ENCODE measurements at places on chromosomes 3 and 15.

- no peak for DNase-seq
Observed at GRCh38 chr15:38721568-38721945, 156.9 kb upstream of the RASGRP1 start.

DNA sequence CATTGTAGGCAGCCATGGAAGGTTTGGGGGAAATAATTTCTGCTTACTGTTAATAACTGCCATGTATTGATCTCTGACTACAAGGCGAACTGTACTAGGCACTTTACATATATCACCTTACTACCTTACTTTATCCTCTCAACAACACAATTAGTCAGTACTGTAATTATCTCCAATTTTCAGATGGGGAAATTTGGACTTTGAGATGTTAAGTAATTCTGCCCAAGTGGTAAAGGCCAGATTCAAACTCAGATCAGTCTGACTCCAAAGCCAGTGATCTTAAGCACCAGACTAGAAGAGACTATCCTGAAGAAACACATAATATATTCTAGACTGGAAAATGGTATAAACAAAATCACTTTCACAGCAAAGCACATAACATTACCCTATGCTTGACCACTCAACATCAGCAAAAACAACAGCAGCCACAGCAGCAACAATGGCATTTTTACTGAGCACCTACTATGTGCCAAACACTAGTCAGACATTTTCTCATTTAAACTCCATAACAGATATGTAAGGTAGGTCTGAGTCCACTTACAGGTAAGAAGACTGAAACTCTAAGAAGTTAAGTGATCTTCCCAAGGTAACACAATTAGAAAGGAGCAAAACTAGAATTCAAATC, 13.1 kb downstream of the MTHFS start:
- no peak for DNase-seq

DNA sequence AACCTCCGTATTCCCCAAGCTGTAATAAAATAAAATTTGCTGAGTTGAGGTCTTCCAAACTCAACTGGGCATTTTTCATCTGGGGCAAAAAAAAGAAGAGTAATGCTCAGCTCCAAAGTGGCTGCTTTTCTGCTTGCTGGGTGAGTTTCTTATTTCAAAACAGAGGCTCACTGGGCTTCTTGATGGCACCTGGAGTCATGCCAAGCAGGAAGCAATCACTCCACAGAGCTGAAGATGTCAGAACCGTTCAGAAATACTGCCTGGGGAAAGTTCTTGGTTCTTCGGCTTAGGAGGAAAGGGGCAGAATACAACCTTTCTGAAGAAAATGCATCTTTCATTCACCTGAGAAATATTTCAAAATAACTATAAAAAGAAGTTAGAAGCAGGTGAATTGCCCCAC, 4.1 kb downstream of the CCR9 start:
- DNase-seq, result no peak

GRCh38 chr3:95265129-95265528, 1202.3 kb downstream of the NSUN3 start:
- DNase-seq, result no peak

DNA sequence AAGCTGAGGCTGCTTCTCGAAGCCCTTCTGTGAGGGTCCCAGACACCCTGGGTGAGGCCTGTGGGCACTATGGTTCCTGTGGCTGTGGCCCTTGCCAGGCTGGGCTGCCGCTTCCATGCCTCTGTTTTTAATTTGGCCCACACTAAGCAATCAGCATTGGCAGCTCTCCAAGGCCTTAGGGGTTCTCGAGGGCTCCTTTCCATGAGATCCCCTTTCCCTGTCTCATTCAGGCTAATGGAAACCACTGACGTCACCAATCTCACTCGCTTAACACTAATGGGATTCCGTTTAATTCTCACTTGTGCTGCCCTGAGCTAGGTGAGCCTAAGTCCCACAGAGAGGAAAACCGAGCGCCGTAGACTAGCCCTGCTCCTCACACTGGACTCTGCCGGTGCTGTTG, 60.2 kb upstream of the RAB6B start:
- DNase-seq, result no peak

- DNase-seq, result no peak
Observed at GRCh38 chr15:91975241-91975978, 121.9 kb downstream of the SLCO3A1 start.

DNA sequence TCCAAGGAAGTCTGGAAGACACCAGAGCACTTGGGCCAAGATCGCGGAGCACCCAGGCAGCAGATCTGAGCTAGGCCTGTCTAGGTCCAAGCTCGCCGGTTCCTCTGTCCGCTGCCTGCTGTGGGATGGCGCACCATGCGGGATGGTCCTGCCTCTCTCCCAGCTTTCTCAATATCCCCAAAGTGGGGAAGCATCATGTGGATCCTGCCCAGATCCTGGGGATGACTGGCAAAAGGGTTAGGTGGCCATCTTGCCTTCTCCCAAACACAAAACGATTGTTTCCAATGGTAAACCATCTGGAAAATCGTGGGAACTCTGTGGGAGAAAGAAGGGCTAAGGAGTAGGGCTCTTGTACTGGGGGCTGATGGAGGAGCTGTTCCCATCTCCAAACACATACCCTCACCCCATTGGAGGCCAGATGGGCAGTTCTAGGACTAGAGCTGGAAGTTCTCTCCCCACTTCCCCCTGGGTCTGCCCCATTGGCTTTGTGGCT, 8.9 kb downstream of the PRKCD start:
- no peak for DNase-seq

DNA sequence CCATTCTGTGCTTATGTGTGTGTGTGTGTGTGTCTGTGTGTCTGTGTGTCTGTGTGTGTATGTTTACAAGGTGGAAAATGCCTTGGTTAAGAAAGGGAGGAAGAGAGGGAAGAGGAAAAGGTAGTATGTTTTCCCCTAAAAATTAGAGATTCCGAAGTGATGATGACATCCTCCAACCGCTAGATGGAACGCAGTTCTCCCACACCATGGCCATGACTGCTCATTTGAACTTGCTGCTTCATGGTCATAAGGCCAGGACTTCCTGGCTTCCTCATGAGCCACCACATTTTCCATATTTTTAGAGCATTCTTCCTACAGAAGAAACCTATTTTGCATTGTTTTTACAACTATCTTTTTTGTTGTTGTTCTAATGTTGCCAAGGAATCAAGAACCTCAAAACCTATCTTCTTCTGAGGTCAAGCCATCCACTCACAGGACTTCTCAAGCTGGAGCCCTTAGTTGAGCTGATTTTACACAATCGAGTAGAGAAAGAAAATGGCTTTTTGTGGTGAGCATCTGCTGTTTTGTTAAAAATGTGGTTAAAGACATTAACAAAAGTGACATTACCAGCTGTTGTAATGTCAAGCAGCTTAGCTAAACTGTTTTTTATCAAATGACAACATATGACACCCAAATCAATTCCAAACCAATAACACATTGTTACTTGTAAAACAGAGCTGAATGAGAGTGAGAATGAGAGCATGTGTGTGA, 1091.0 kb downstream of the FHIT start:
- DNase-seq, result no peak

DNA sequence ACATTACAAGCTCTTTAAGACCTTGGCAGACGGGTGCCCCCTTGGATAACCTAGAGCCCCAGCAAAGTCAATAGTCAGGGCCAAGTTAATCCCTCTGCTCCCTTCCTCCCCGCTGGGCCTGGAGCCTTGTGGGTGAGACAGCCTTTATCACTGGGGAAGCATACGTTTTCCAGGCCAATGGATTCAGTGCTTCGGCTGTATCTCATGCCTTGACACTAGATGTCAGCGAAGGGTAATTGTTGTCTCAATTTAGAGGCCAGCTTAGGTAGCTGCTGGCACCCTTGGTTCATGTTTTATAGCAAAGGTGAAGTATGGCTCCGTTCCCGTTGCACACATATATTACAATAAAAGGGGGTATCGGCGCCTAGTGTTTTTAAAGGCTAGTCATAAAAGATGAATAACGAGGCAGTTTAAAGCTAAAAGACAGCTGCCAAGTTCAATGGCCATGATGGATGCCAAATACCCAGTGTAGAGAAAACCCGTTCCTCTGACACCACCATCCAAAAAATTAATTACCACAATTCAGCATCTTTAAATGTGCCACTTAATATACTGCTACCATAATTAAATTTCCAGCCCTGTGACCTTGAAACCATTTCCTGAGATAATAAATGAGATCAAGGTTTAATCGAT, 52.3 kb upstream of the BNIP2 start:
- DNase-seq, result no peak

DNA sequence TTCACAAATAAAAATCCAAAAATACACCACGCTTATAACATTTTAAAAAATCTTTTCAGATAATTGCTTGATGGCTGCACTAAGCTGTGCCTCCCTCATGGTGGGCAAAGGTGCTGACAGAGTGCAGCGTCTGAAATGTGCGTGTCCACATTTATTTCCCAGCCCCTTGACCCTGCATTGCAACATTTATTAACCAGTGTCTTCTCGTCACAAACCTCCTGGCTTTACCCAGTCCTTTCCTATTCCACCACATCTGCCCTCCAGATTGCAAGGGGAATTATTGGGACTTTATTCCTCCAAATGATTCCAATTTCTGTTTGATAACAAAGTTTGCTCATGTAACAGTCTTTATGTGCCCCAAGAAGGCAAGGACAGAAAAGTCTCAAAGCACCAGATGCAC, 5.5 kb downstream of the RASGRP1 start:
- DNase-seq, result no peak

GRCh38 chr3:104717828-104718196, 648.9 kb upstream of the ALCAM start:
- no peak for DNase-seq

- no peak for DNase-seq
Observed at GRCh38 chr3:152314677-152315353, 46.1 kb downstream of the MBNL1 start.

DNA sequence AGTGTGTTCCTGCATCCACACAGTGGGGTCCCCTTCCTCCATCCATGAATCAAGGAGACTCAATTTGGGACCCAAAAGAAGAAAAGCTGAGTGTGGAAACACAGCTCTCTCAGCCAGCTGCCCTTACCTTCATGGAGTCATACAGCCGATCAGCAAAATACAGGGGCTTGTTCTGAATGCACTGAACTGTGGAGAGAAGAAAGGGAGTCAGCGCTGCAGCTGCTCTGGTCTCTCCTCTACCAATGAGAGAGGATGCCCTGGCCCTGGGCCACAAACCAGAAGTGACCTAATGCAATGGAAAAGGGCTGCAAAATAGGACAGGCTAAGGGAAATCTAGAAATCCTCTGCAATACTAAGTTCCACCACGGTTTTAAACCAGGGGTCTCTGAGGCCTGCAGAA, 46.7 kb downstream of the ANXA2 start:
- no peak for DNase-seq

GRCh38 chr3:72041076-72041475, 256.1 kb upstream of the PROK2 start:
- no peak for DNase-seq

GRCh38 chr3:58484045-58484721, 7.7 kb upstream of the KCTD6 start:
- no peak for DNase-seq

DNA sequence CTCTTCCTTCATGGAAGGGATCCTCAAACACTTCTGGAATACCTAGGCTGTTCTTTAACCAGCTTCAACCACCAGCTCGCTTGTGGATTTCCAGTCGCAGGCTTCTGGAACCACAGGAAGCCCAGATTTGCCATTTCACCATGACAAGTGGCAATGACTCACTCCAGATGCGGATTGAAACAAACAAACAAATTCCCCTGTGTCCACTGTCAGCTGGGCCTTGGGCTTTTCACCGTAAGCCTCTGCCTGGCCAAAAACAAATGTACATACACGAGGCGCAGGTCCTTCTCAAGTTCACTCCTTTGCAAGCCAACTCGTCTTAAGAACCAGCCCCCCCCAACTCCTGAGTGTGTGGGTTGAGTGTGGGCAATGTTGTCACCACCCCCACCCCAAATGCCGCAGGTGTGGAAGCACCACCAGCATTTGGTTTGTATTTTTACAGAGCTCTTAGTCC, 8.8 kb downstream of the BCL6 start:
- no peak for DNase-seq

DNA sequence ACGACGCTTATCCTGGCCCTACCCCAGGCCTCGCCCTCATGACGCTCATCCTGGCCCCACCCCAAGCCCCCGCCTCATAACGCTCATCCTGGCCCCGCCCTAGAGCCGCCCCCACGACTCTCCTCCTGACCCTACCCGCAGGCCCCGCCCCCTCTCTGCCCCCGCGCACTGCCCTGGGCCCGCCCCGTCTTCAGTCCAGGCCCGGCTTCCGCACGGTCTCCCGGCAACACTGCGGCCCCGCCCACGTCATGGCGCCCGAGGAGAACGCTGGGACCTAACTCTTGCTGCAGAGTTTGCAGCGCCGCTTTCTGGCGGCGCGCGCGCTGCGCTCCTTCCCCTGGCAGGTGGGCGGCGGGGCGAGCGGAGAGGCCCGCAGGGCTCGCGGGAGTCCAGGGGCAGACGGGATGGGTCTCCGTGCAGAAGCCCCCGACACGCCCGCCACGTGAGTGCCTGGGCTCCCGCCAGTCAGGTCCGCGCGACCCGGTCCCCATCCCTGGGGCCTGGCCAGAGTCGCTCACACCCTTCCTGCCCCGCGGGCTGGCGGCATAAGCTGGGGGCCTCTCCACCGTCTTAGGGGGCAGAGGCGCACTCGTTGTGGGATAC, 52.5 kb upstream of the ROPN1B start:
- DNase-seq, result peak; percentile 92

- no peak for DNase-seq
Observed at GRCh38 chr15:38860253-38860652, 295.6 kb upstream of the RASGRP1 start.

DNA sequence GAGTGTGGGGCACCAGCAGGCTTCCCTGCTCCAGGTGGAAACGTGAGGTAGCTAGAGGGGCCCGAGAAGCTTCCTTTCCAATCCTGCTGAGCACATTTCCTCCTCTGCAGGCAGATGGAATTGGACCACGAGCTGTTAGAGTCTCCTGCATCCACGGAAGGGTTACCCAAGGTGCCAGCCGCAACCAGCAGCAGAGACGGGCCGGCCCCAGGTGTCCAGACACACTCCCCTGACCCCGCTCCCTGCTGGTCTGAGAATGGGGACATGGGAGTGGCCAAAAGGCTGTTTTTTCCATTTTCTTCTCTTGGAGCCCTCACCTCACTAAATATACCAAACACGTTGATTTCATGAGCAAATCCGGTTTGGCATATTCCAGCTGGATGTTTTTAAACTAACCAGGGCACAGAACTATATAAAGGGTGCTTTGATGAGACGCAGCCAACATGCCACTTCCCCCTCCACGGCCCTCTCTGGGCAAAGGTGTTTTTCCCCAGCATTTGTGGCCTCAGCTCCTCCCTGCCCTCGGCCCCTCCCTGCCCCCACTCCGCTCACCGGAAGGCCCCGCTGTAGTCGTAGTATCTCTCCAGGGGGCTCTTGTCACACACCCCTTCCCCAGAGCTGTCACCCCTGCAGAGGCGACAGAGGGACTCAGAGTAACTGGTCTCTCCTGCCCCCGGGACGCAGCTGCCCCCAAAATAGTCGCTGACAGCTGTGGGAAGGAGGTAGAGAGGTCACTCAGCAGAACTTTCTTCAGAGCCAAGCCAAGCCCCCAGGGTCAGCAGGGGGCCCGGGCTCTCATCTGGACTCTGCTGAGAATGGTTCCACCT, 7.0 kb downstream of the MELTF start:
- DNase-seq, result peak; percentile 36

Data from GM13976 (cell line).